ENCODE measurements at places on chromosomes 5 and 9.

DNA sequence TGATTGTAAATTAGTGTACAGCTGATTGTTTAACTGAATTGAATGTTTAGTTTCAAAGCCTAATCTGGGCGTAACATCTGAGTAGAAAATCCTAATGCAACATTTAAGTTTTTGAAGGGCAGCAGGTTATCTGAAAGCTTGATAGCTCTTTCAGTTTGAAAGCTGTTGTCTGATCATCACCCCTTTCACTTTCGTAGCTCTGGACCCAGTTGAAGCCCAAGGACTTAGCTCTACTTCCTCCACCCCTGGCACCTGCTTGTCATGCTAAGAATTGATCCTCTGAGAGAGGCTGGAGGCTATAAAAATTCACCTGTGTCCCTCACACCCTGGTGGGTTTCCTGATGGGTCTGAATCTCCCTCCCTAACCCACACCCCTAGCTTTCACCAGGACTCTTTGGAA, 86.0 kb downstream of the ZFAND5 start:
- no peak for DNase-seq

- DNase-seq: no peak
Observed at GRCh38 chr9:126614088-126614454, 343 bp downstream of the LMX1B start.

DNA sequence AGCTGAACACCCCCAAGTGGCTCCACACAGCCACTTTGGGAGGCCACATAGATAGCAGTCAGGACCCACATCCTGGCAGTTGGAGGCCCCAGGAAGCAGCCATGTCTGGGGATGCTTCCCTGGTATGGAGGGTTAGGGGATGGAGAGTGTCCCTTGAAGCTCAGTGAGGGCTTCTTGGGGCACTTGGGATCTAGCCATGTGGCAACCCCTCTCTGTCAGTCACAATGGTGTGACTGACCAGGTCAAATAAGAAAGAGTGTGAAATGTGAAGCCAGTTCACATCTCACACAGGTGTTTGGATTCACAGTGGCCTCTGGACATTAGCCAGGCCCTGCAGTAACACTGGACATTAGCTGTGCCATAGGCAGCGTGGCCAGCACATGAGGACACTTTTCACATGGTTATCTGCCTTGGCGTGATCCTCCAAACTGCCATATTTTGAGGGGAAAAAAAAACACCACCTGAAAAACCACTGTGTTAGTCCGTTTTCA, 53.9 kb upstream of the IL17B start:
- DNase-seq: no peak

DNA sequence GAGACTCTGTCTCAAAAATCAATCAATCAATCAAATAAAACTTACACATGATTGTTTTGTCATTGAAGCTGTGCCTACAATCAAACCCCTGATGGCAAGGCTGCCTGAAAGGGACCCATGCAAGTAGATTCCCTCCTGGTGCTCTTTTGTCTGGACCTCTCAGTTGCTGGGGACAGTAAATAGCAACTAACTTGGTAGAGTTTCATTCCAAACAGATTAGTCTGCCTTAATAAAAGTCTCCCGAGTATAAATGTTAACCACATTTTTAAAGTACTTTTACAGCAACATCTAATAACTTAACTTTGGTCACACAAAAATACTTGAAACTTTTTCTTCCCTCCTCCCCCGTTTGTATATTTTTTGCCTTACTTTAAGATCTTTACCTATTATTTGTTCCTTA, 105.5 kb downstream of the FEM1C start:
- DNase-seq: no peak

- no peak for DNase-seq
Observed at GRCh38 chr5:178201927-178202235, 2.5 kb upstream of the HNRNPAB start.

- no peak for DNase-seq
Observed at GRCh38 chr9:106218427-106218826, 524.1 kb downstream of the TMEM38B start.

- DNase-seq: no peak
Observed at GRCh38 chr9:131747352-131747751, 7.5 kb upstream of the RAPGEF1 start.

GRCh38 chr5:149496166-149496565, 55.1 kb downstream of the CSNK1A1 start:
- DNase-seq: no peak

DNA sequence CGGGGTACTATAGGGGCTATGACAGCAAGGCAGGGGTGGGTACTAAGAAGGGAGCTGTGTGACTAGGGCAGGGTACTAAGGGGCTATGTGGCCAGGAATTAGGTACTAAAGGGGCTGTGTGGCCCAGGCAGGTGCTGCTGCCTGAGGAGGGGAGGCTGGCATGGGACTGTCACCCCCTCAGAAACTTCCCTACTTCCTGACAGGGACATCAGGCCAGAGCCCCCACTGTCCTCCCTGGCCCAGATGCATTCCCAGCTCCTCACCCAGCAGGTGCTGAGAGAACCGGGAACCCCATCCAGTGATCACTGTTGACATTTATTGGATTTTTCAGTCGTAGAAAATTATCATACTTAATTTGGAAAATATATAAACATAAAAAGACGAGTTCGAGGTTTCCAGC, 26.6 kb downstream of the IRX2 start:
- no peak for DNase-seq

DNA sequence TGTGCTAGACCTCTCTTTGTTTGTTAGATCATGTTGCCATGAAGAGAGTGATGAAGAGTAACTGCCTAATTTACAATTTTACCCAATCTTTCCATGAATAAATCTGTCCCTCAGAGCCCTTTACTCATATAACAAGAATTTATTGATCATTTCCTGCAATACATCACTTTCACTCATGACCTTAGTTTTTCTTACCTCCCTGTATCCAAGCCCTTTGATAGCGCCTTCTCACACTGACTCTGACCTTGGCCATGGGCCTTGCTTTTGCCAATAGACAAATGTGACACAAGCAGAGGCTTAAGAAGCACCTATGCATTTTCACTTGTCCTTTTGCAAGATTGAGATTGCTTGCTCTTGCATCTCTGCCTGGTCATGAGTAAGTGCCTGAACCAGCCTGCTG, 288.1 kb downstream of the NNT start:
- DNase-seq: no peak

- no peak for DNase-seq
Observed at GRCh38 chr9:136697821-136698526, 10.7 kb upstream of the AGPAT2 start.

GRCh38 chr9:134065612-134066419, 2.0 kb downstream of the BRD3 start:
- no peak for DNase-seq

DNA sequence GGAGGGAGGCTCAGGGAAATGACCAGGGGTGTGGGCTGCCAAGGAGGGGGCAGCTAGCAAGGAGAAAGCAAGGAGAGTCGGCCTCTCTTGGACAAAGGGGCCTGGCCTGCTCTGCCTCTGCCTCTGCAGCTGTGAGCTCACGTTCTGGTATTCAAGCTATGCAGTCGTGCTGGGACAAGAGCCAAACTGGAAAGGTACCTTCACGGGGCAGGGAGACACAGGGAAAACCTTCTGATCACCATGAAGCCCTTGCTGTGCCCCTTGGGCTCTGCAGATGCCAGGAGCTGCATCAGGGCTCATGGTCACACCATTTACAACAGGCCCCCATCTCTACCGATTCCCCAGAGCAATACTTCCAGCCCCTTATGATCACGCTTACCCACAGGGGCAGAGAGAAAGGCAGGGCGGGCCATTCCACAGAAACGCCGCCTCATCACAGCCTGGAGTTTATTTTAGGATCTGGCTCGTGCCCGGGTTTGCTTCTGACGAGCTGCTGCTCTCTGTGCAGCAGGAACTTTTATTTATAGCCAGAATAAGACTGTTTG, 63.2 kb downstream of the PRRT1B start:
- DNase-seq: no peak

- DNase-seq: no peak
Observed at GRCh38 chr5:156920042-156920860, 42.8 kb downstream of the TIMD4 start.

DNA sequence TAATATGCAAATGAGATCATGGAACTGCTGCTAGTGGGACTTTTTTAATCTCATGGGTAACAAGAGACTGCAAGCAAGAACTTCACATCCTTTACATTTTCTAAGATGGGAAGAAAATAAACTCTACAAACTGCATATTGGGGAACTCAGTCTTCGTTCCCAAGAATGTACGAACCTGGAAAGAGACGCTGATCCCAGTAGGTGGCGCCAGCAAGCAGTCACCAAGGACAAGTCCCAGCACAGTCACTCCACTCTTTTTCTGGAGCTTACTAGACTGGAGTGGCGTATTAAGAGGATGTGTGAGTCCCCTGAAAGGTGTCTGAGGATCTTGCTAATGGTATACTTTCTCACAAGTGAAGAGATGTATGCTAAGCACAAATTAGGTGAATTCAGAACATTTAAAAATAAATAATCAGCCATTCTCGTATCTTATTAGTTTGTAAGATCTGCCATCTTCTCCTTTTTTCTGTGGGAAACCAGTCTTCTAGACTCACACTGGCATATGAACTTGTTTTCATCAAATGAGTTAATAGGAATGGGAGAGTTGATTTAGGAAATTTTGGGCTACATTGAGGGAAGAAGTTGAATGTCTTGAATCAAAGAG, 16.0 kb upstream of the PUM3 start:
- peak; percentile 75 for DNase-seq

Data from NCI-H2171 (cell line).